ENCODE measurements at places on chromosomes 3 and 15.

DNA sequence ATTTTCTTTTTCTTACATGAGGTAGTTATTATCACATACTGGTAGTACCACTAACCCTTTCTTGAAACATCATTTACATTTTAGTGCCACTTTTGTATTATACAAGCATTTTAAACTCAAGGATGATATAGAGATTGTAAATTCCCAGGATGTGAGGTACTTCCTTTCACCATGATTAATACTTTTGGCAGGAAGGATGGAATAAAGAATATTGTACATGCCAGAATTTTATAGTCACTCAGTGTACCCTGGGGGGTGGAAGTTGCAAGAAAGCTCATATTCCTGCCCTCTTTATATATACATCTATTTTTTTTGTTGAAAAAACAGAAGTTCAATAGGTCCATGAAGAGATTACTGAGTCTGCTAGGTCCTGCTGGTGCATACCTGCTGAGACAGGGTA is 141.0 kb upstream of the PLSCR5 start:
- no peak for DNase-seq

- DNase-seq: no peak
Measured at GRCh38 chr3:194532591-194532990, 45.8 kb upstream of the ATP13A3 start.

- no peak for DNase-seq
Measured at GRCh38 chr15:63212050-63213004, 22.9 kb downstream of the RAB8B start.

GRCh38 chr3:120637851-120638559 is 41.9 kb downstream of the NDUFB4 start:
- no peak for DNase-seq

DNA sequence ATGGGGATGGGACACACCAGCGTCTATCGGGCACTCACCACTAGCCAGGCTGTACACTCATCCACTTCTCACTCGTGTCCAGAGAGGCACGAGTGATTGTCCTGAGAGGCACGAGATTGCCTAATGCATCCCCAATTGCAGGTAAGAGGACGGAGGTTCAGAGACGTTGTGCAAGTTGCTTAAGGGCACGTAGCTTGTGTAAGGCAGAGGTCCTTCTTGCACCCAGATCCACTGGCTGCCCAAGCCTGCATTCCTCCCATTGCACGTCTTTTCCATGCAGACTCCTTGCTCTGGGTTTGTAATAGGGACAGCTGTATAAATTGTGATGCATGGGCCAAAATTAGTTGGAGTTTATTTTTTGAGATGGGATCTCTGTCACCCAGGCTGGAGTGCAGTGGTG is 264.3 kb downstream of the PLCL2 start:
- no peak for DNase-seq

- no peak for DNase-seq
Measured at GRCh38 chr3:148880681-148881080, 15.6 kb downstream of the CPA3 start.

DNA sequence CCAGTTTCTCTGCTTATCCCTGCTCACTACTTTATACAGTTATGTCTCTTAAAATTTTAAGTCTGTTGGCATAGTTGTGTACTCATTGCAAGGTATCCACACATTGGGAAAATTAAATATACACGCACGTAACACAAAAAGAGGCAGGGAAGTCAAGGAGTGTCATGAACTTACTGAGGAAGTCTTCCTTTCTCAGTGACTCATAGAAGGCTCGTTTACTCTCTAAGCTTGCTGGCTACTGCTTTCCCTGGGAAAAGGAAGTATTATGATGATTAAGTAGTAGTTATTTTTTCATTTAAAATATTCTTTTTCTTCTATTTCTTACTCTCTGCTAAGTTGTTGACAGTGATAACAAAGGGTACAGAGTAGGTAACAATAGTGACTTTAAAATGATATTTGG is 287.3 kb downstream of the UBE2E2 start:
- no peak for DNase-seq
